ENCODE measurements at places on chromosomes 5 and 9.

- no peak for DNase-seq
Measured at GRCh38 chr5:179738742-179739141, 6.1 kb downstream of the MAML1 start.

- DNase-seq: no peak
Measured at GRCh38 chr9:95483431-95483830, 33.3 kb downstream of the PTCH1 start.

- DNase-seq: peak; percentile 95
Measured at GRCh38 chr5:59193616-59194319, 610.9 kb downstream of the RAB3C start.

GRCh38 chr5:78576376-78576775, 72.2 kb downstream of the LHFPL2 start:
- no peak for DNase-seq

GRCh38 chr5:78597068-78597973, 51.3 kb downstream of the LHFPL2 start:
- peak; percentile 82 for DNase-seq

GRCh38 chr5:158820891-158821290, 278.8 kb downstream of the EBF1 start:
- no peak for DNase-seq

DNA sequence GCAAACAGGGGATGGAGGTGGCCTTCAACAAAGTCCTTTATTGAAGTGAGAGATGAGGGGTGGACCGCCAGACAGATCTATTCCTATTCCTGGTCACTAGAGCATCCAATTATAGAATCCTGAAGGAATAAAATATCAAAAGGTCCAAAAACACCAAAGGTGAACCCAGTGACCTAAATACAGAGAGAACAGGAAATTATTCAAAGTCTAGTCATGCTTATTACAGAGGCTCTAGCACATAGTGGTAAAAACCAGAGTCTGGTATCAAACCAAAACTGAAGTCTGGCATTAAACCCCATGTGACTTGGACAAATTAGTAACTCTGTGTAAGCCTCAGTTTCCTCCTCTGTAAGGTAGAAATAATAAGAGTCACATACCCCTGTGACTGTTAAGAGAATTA, 100.5 kb upstream of the SNX2 start:
- DNase-seq: peak; percentile 59

DNA sequence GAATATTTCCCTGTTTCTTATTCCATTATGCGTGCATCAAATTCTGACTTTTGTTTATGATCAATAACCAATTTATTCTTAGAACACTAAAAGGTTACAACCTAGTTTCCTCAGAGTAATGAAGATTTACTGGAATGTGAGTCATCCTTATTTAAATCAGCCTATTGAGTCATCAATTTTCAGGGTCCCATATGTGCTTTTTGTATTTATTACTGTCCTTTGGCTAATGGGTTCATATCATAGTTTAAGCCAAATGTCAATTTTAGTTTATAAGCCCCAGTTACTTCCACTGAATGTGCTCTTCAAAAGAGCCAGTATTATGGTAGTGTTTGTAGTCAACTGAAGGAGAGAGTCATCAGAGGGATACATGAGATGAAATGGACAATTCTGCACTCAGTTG, 359.2 kb downstream of the PRR16 start:
- DNase-seq: no peak

- no peak for DNase-seq
Measured at GRCh38 chr9:137965177-137965795, 87.7 kb downstream of the CACNA1B start.

DNA sequence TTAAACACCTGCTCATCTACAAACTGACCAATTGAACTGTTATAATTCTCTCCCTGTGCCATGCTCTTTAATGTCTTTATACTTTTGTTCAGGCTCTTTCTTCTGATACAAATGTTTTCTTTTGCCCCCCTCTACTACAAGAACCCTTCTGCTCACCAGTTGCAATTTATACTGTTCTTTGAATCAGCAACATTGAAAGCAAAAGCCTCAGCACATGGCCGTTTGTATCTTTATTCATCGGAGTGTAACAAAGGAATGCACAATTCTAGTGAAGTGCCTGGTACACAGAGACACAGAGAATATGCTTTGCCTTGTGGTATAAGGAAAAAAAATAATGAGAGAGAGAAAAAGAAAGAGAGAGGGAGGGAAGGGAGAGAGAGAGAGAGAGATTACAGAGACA, 547.1 kb downstream of the CDH12 start:
- no peak for DNase-seq

DNA sequence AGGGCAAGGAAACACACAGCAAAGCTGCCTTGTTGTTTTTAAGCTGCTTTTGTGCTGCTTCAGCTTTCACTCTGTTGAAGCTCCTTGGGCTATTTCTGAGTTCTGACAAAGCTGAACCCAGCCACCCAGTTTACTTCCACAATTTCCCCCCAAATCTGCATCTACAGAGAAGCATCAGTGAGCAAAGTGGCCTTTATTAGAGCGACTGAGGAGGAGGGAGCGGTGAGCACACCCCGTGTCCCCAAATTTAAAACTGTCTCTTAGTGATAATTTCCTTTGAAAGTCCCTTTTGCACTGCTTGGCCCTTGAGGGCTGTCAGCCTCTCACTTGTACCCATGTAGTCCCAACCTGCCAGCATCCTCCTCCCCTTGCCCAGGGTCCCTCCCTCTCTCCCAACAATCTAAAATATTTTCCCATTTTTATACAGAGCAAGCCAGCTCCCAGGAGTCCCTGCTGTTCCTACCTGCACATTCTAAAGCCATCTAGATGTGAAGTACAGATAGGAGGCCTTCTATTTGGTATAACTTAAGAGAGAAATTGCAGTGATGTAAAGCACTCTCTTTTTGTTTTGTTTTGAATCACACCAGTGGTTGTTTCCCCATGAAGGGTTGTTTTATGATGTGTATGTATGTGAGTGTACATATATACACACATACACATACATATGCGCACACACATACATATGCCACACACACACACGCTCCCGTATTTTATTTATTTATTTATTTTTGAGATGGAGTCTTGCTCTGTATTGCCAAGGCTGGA, 313.5 kb downstream of the TLE4 start:
- no peak for DNase-seq

DNA sequence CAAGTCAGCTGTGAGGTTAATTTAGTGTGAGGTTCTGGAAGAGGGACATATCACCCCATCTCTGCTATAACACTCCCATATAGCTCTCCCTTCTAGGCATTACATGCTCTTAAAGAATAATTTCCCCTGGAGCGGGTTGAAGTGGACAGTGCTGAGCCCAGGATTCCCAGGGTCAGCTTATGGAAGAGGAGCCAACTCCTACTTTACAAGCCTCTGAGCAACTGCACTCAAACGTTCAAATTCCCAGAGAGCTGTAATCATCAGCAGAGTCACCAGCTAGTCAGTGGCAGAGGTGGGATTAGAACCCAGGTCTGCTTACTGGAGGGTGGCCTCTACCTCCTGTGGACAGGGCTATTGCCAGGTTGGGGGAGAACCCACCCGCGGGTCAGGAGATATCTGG, 1.4 kb downstream of the NEURL1B start:
- DNase-seq: no peak

Measured in fibroblast of skin of right biceps (primary cell).